ENCODE measurements at places on chromosomes 12 and 14.
A peak's percentile ranks its signal among the peaks of the same experiment; 100 is the strongest.

DNA sequence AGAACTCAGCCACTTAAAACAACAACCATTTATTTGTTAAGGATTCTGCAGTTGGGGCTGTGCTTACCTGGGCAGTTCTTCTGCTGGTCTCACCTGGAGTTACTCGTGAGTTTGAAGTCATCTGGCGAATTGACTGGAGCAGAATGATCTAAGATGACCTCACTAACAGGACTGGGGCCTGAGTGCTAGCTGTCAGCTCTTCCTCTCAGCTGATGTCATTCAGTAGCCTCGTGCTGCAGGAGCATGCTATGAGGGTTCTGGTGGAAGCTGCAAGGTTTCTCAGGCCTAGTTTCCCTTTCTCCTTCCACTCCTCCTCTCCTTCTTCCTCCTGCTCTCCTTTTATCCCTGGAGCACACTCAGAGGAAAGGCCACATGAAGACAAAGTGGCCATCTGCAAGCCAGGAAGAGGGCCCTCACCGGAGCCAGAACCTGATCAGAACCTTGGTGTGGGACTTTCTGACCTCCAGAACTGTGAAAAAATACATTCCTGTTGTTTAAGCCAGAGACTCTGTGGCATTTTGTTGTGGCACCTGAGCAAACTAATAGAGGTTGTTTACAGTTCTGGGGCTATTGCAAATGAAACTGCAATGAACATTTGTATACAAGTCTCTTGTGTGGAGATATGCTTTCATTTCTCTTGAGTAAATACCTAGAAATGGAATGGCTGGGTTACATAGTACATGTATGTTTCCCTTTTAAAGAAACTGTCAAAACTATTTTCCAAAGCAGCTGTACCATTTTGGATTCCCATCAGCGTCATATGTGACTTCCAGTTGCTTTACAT lies 21.9 kb upstream of the MAP3K9 start:
- no peak for DNase-seq

GRCh38 chr12:54431911-54432814 lies 13.1 kb upstream of the ITGA5 start:
- DNase-seq = peak; percentile 69

GRCh38 chr12:67773896-67774295 lies 125.4 kb downstream of the DYRK2 start:
- no peak for DNase-seq

- no peak for DNase-seq
Measured at GRCh38 chr12:38809832-38810231, 95.6 kb downstream of the CPNE8 start.

- no peak for DNase-seq
Measured at GRCh38 chr12:110205931-110206330, 75.1 kb upstream of the ATP2A2 start.

GRCh38 chr14:79836577-79836976 lies 374.7 kb downstream of the DIO2 start:
- no peak for DNase-seq

GRCh38 chr12:107567876-107568619 lies 117.6 kb upstream of the PWP1 start:
- no peak for DNase-seq

GRCh38 chr12:69102856-69103255 lies 136.5 kb upstream of the CPSF6 start:
- no peak for DNase-seq

DNA sequence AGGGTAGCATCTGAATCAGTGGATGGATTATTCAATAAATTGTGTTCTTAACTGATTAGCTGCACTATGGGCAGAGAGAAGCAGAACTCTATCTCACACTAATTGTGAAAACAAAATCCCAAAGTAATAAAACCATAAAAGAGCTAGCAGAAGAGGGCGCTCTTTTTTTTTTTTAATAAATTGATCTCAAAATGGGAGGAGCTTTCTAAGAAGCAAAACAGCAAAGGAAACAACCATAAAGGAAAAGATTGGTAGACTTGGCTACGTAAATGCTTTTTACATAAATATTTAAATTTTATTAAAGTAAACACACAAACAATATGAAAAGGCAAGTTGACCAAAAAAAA lies 1.5 kb upstream of the TM7SF3 start:
- DNase-seq = no peak

- no peak for DNase-seq
Measured at GRCh38 chr12:9260931-9261330, 52.7 kb upstream of the PZP start.

- no peak for DNase-seq
Measured at GRCh38 chr14:61569812-61570548, 125.3 kb upstream of the HIF1A start.

DNA sequence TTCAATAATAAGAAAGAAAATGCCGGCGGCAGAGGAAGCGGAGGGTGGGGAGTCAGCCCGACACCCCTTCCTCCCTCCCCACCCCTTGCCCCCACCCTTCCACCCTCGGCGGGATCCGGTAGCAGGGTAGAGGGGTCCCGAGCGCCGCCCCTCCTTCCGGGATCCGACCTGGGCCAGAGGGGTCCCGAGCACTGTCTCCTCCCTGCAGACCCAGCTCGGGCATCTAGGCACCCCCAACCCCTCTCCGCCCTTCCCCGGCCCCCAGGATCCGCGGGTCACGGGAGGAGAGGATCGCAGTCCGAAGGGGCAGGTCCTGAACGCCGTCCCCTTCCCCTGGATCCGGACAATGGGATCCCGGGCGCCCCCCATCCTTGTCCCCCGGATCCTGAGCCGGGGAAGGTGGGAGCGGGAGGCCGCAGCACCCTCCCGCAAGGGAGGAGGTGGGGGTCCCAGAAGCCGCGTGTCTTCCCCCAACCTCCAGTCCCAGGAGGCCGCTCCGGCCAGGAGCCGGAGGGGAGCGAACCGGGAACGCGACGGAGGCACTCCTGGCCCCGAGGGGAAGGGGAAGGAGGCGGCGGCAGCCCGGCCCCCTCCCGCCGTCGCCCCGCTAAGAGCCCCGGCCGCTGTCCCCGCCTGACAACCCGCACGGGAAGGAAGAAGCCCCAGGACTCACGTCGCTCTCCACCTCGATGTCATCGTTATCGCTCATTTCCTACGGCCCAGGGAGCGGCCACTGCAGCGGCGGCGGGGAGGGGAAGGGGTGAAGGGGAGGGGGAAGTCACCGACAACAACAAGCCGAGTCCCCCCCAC lies 481 bp downstream of the MAX start:
- DNase-seq = no peak

- no peak for DNase-seq
Measured at GRCh38 chr12:94488463-94488862, 28.8 kb upstream of the CEP83 start.

GRCh38 chr12:113853491-113853890 lies 112.6 kb downstream of the RBM19 start:
- no peak for DNase-seq

DNA sequence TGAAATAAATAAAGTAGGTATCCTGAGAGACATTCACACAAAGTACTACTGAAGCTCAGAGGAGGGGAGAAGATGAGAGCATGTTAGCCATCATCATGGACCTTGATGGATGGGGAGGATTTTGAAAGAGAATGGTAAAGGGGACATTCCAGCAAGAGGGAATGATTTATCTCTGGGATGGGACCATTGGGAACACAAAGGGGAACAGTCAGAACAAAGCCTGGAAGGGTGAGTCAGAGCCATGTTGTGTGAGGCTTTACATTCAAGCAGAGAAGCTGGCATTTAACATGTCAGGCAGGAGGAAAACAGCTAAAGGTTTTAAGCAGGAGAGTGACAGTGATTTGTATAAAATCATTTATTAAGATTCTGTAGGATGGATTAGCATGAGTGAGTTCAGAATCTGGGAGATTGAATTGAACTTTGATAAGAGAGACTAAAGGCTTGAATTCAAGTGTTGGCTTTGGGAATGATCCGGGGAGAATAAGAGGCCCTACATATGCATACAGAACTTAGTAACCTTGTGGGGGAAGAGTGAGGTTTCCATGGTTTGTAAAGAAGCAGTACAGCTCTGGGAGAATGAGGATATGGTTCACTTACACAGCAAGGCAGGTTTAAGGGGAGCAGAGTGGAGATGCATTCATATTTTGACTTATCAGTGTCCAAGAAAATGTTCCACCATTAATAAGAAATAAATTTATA lies 174.4 kb downstream of the SYT10 start:
- no peak for DNase-seq

All from fibroblast of skin of left quadriceps (primary cell).